ENCODE measurements at places on chromosomes 5 and 9.
A peak's percentile ranks its signal among the peaks of the same experiment; 100 is the strongest.

- no peak for DNase-seq
Observed at GRCh38 chr9:96175001-96175400, 127.0 kb downstream of the HSD17B3 start.

DNA sequence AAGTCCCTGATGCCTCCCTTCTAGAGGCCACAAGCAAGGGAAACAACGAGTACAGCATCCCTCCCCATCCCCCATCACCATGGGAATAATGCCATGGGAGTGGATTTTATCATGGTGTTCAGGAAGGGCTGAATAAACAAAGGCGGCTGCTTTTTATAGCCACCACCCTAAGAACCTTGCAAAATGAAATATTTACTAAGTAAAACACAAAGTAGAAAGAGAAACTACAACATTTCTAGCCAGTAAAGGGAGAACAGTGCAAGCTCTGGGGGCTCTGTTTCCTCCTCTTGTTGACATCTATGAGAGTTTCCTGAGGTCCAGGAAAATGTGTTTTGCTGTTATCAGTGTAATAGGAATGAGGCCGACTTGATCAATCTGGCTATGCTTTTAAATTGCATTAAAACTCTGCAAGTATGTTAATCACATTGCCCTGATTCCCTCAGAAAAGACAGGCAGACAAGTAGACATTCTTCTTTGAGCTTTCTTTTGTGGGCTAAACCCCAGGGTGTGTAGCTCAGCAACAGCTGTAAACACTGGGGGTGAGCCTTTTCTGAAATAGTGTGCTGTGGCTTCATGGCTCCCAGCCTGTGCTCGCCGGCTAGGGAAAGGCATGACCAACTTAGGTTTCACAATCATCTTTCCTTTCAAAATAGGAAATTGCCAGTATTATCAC lies 31.1 kb downstream of the SV2C start:
- DNase-seq: peak; percentile 59

DNA sequence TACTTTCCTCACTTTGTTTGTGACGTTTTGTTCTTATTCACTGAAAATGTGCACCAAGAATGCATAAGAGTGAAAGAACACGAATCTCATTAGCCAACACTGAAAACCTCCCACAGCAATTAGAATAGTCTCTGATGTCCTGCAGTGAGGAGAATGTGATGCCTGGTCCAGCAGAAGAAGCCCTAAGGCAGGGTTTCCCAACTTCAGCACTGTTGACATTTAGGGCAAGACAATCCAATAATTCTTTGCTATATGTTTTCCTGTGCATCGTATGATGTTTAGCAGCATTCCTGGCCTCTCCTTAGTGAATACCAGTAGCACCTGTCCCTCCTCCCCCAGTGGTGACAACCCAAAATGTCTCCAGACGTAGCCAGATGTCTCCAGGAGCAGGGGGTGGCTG lies 14.8 kb downstream of the MVB12B start:
- no peak for DNase-seq

- DNase-seq: peak; percentile 49
Observed at GRCh38 chr9:18393340-18394130, 80.4 kb upstream of the ADAMTSL1 start.

DNA sequence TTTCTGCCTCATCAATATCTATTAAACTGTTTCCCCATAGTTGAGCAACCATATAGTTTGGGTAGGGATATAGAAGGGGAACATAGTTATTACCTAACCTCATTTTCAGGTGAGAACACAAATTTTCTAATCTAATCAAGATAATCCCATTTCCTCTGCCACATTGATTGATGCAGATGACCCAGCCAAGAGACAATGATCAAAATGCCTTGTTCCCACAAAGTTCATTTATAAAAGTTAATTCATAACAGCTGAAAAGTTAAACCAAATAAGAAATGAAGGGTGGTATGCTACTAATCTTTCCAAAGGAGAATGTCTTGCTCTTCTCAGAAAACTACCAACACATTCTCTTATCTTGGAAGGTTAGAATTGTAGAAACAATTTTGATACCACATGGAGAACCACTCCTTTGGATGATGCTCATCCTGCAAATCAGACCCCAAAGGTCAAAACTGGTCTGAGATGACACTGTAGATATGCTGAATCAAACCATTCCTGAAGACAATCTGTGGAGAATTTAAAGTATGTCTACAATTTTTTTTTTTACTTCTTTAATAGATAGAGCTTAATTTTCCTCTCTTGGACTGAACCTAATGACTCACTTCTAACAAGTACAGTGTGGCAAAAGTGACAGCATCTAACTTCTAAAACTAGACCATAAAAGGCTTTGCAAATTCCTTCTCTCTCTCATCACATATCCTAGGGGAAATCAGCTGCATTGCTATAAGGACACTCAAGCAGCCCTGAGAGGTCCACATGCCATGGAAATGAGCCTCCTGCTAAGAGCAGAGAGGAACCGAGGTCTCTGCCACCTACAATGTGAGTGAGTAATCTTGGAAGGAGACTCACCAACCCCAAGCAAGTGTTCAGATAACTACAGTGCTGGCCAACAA lies 586.7 kb upstream of the TUSC1 start:
- no peak for DNase-seq

DNA sequence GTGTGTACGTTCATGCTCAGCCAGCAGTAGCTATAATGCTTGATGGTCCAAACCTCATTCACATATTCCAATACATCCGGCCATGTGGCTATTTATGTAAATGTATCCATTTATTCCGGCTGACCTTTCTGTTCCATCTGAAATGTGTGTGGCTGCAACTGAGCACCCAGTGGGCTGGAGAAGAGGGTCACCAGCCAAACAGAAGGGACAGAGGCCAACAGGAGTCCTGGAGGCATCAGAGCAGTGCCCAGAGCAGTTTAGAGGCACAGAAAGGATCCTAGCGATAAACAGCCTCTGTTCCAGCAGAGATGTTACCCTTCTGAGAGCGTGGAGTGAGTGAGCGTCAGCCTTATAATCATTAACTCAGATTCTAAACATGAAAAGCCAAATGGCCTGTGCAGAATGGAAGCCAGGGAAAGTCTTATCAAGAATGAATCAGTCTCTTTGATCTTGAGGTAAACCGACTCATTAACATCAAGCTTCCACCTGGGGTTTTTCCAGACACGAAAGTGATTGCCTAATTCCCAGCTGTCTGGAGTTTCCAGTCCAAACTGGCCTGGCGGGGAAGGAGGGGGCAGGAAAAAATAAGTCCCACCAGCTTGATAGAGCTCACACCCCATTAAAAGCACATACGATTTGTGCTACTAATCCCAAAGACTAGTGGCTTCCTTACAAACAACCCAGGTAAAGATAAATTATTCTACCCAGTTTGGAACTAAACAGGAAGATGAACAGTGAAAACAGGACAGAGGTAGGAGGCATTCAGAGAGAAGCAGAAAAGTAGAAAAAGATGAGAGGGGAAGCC lies 55.7 kb downstream of the SUSD1 start:
- no peak for DNase-seq

- no peak for DNase-seq
Observed at GRCh38 chr9:97645720-97646119, 12.1 kb downstream of the NCBP1 start.

DNA sequence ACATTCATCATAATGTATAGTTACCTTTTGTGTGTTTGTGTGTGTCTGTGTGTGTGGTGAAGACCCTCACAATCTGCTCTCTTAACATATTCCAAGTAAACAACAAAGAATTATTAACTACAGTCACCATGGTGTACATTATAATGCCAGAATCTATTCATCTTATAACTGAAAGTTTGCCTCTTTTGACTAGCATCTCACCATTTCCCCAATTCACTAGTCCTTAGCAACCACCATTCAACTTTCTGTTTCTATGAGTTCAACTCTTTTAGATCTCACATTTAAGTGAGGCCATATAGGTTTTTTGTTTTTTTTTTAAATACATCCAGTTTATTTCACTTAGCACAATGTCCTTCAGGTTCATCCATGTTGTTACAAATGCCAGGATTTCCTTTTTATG lies 83.6 kb downstream of the SMC2 start:
- DNase-seq: no peak

GRCh38 chr5:3320317-3320875 lies 275.2 kb upstream of the IRX1 start:
- no peak for DNase-seq

DNA sequence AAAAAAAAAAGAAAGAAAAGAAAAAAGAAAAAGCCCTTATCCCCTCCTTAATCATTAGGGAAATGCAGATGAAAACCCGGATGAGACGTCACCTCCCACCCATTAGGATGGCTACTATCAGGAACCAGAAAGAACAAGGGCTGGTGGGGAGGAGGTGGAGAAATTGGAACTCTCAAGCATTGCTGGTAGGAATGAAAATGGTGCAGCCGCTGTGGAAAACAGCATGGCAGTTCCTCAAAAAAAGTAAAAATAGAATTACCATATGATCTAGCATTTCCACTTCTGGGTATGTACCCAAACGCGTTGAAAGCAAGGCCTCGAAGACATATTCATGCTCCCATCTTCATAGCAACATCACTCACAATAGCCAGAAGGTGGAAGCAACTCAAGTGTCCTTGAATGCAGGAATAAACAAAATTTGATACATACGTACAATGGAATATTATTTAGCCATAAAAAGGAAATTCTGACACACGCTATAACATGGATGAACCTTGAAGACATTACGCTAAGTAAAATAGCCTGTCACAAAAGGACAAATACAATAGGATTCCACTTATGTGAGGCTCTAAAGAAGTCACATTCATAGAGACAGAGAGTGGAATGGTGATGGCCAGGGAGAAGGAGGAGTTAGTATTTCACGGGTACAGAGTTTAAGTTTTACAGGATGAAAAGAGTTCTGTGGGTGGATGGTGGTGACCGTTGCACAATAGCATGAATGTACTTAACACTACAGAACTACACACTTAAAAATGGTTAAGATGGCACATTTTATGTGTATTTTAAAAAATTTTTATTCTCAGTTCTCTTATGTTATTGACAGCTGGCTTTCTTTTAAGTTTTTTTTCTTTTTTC lies 166.8 kb upstream of the IER5L start:
- DNase-seq: peak; percentile 65

GRCh38 chr5:143396353-143396940 lies 7.0 kb downstream of the NR3C1 start:
- DNase-seq: peak; percentile 38

- DNase-seq: no peak
Observed at GRCh38 chr5:66323529-66323895, 179.4 kb downstream of the SREK1 start.

DNA sequence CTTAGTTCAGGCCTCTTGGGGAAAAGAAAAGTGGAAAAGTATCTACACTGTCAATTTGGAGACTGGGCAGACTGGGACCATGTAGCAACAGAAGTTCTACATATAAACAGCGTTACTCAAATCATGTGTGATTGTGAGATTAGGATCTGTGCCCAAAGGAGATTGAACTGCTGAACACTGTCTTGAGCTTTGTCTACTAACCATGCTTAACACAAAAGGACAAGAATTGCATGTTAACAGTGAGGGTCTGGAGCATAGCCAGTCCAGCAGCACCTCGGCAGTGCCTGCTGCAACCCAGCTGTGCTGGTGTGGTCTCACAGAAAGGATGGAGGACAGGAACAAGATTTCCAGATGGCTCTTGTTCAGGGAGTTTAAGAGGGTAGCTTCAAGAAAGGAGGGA lies 5.7 kb downstream of the PAM start:
- no peak for DNase-seq

- DNase-seq: no peak
Observed at GRCh38 chr5:41181691-41182564, 31.4 kb downstream of the C6 start.

DNA sequence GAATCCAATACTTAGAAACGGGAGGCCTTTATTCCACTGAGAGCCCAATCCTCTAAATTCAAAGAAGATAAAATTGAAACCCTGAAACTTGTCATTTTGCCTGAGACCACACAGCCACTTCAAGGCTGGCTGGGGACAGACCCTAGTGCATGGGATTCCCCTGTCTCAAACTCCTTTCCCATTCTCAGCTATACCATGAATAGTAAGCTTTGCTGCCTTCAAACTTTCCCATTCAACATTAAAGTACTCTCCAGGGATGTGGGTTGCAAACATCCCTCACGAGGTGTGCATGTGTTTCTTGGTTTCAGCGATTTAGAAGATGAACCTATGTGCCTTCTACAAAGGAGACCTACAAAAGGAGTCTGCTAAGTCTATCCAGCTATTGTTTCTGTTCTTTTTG lies 64.6 kb downstream of the GABRB2 start:
- no peak for DNase-seq

DNA sequence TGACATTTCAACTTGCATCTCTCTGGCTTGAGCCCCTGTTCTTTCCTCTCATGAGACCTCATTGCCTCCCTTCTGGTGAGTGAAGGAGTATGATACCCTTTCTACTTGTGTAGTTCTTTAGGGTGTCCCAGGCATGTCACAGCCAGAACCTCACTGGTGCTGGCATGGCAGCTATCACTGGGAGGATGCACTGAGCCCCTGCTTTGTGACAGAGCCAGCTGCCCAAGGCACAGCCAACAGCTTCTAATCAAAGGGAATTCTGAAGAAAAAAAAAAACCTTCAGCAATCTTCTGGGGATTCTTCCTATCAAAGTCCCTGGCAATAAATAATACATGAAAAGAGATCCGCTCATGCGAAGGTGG lies 652.6 kb upstream of the KLF4 start:
- DNase-seq: no peak

DNA sequence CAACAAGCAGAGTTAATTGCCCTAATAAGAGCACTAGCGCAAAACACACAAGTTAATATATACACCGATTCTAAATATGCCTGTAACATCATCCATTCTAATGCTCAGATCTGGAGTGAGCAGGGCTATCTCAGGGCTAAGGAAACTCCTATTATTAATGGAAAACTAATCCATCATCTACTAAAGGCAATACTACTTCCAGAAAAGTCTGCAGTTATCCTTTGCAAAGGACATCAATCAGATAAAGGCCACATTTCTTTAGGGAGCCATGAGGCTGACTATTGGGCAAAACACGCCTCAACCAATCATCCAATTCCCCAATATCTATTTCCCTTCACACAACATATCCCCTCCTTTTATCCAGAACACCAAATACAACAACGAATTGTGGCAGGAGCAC lies 1032.3 kb upstream of the NUDT12 start:
- no peak for DNase-seq

- no peak for DNase-seq
Observed at GRCh38 chr5:30638899-30639298, 554.6 kb upstream of the CDH6 start.

GRCh38 chr5:157390551-157391297 lies 69.3 kb upstream of the NIPAL4 start:
- DNase-seq: no peak

DNA sequence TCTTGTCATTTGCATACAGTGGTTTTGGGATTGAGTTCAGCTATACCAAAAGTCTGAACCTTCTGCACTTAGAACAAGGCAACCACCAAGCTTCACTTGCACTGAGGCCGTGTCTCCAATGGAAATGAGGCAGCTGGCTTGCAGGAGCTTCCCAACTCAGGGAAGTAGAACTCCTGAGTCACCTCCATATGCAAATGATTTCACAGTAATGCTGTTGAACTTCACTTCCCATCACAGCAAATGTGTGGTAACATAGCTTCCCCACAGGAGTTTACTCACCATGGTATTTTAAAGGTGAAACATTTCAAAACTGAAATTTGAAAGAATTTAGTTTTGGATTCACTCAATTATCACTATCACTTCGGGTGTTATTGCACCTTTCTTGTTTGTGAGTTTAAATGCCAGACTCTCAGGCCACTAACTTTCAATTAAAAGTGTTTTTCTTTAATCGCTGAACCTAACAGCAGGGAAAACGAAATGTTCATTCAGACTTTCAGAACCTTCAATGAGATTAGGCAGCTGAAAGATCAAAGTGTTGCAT lies 9.0 kb downstream of the CD274 start:
- DNase-seq: peak; percentile 96

GRCh38 chr5:133947431-133947841 lies 21.0 kb downstream of the C5orf15 start:
- DNase-seq: no peak
